ENCODE measurements at places on chromosomes 3 and 15.

GRCh38 chr15:74461847-74462511 lies 1.0 kb upstream of the UBL7 start:
- no peak for DNase-seq

DNA sequence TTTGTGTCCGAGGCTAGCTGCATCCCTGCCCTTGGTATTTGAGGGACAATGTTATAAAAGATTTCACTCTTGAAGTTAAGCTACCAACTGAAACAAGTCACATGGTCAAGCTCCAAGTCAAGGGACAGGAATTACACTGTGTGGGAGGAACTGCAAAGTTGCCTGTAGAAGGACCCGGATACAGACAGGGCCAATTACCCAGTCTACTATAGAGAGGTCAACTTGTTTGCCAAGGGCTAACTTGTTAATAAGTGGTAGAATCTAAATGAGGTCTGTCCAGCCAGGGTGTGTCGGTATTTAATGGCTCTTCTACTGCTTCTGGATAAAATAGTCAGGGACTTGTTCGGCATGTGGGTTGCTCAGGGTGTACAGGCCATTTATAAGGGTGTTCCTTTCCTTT lies 55.7 kb downstream of the PTPRG start:
- DNase-seq = no peak

DNA sequence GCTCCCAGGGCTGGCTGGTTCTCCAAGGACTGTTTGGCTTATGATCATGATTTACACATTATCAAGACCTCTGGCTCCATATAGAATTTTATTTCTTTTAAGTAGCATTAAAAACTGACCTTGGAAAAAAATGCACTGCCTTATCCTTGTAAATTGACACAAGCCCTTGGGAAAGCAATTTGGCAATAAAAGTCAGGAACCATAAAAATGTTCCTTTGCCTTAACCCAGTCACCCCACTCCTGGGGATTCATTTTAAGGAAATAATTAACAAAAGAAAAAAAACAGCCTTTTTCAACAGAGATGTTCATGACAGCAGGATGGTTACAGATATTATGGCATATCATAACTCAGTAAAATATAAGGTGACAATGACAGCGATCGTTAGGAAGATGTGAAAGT lies 51.6 kb upstream of the NR2E3 start:
- no peak for DNase-seq

- no peak for DNase-seq
These were observed 900 bp upstream of the EOMES start for GRCh38 chr3:27723001-27723445.

DNA sequence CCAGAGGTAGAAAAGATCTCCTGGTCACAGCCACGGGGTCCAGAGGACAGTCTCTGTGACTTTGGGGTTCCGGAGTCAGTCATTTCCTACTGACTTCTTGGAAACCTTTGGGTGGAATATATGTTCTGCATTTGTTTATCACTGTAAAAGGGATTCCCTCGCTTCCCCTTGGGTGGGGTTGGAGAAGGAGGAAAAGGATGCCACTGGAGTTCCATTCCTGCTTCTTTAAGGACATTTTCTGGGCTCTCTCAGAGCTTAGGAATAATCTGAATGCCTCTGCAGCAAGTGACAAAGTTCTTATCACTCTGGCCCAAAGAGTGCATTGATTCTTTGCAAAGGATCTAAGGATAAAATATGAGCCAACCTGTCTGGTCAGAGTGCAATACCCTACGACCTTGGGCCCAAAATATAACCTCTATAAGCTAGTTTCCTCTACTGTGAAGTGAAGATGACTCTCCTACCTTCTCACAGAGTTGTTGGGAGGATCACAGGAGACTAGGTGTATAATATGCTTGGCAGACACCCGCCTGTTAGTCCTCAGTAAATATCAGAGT lies 17.2 kb downstream of the ARHGEF3 start:
- DNase-seq = no peak

- DNase-seq = no peak
These were observed 13.3 kb upstream of the LRRK1 start for GRCh38 chr15:100905850-100906249.

DNA sequence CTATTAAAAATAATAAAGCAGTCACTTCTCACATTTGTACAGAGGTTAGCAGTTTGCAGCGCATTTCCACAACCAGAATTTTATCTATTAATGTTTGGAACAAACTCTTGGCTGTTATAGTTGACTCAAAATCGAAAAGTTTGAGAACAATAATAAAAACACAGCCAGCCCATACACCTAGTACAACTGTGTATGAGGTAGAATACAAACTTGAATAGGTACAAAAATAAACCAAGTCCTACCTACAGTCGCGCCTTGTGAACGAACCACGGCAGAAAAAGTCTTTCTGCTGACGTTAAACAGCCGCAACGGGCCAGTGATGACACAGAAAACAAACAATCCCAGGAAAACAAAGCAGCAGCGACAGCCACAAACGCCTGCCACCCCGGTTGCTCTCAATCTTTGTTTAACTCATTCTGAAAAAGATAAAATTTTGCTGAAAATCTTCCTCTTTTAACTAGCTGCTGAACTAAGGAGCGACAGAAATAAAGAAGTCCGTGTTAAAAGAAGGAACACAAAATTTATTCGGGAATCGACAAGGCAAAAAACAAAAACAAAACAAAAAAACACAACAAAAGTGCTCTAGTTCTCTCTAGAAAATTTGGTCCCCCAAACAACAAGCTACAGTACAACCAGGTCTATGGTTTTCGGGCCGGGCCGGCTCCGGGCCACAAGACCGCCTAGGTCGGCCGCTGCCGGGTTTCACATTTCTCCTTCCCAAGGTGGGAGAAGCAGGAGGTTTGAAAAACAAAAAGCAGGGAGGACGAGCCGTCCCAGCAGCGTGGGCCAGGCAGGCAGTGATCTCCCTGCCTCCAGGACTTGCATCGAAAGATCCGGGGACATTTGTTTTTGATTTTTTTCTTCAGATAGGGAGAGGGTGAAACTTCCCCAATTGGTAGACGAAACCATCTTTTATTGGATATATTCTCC lies 2.9 kb downstream of the FOXL2 start:
- DNase-seq = no peak

DNA sequence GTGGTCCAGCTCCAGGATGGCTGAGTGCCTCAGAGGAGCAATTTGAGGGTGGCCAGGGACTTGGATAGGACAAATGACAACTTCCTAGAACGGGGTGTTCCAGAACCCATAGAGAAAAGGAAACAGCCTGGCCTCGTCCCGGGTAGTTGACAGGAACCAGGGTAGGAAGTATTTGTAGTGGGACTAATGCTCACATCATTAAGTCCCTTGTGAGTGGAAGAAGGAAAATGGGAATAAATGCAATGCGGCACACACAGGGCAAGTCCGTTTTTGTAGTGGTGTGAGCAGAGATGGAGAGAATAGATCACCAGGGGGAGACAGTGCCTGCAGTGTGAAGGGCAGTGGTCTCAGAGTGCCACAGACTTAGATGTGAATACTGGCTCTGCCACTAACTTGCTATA lies 19.6 kb downstream of the TIMP4 start:
- DNase-seq = no peak

- DNase-seq = no peak
These were observed 138.1 kb downstream of the MAP2K5 start for GRCh38 chr15:67680641-67681040.

- no peak for DNase-seq
These were observed 32.7 kb downstream of the EBLN2 start for GRCh38 chr3:73094129-73094528.

- no peak for DNase-seq
These were observed 8.7 kb downstream of the KBTBD13 start for GRCh38 chr15:65085207-65085753.

DNA sequence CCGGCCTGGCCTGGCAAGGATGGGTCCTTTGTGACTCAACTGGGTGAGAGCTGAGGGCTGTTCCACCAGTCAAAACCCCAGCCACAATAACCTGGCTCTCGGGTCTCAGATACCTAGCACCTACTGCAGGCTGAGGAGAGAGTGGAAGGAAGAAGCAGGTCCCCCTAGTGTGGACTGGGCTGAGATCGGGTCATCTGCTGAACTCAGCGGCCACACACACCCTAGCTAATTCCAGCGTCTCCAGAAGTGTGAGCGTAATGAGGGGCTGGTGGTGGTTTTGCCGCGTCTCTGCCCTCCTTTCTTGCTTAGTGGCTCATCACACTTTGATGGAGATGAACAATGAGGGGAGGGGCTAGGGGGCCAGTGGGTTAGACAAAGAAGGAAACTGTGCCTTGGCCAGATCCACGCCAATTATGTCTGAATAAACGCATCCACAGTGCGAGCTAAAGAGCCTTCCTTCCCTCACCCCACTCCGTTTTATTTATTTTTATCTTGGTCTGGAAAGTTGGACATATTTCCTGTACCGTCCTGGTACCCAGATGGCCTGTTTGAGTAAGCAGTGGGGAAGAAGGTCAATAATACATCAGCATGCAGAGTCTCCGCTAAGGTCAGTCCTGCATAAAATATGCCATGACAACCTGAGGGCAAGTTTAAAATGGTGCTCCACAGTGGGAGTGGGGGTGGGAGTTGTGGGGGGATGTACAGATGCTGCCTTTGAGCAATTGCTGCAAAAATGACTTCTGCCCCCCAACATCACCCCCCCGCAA lies 370.0 kb downstream of the WDR72 start:
- DNase-seq = no peak

GRCh38 chr3:18679238-18679637 lies 254.1 kb upstream of the SATB1 start:
- no peak for DNase-seq

DNA sequence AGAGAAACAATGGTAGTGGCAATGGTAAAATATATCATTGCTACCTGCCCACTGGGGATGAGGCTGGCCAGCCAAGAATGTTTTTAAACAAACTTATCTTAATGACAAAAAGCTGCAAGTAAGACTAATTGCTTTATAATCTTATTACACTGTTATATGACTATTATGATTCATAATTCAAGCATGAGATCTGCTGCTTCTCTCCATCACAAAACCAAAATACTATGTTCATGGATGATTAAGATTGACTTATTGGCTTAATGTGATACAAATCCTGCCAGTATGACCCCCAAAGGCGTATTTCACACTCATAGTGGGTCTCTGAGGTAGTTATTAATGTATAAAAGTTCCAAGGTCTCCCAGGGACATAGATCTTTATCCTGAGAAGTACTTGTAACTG lies 52.6 kb downstream of the FBN1 start:
- no peak for DNase-seq

DNA sequence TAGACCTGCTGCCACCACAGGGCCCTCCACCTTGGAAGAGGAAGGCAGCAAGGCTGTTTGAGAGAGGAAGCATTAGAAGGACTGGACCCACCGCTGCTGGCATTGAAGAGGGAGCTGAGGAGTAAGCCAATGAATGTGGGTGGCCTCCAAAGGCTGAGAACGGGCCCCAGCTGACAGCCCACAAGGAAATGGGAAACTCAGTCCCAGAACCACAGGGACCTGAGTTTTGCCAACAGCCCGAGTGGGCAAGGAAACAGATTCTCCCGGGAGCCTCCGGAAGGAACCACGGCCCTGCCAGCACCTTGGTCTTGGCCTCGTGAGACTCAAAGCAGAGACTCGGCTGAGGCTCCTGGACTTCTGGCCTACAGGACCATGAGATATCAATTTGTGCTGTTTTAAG lies 95.4 kb upstream of the SNRPA1 start:
- DNase-seq = no peak

GRCh38 chr15:72281713-72282112 lies 9.4 kb upstream of the PARP6 start:
- no peak for DNase-seq

DNA sequence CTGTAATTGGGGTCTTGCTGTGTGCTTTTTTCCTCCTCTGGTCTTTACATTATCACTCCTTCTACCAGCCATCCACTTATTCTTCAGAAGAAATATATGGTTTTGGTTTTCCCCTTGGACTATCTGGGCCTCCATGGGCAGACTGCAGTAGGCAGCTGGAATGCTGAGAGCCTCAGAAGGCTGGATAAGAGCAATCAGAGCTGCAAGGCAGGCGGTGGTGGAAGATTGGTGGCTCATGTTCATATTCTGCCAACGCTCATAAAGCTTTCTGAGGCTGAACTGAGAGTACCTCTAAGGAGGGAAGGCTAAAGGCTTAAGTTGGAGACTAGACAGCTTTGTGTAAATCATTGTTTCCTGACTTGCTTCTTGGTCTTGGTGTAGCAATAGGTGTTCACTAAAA lies 5.7 kb upstream of the RPLP1 start:
- no peak for DNase-seq

DNA sequence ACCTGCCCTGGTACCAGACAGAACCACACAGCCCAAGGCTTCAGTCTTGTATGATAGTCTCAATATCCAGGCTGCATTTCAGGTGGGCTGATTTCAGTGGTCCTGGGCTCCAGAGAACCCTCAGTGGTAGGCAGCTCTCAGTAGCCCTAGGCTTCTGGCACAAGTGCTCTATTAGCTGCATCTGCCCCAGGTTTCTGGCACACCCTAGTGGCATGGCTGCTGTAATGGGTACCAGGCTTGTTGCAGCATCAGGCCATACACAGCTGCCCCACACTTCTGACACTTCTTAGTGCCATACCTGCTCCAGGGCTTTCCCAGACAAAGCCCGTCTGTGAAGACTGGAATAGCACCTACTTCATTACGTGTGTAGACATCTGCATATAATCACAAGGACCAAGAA lies 1062.2 kb upstream of the EPHA6 start:
- no peak for DNase-seq

GRCh38 chr3:171311784-171312183 lies 148.4 kb downstream of the TNIK start:
- no peak for DNase-seq

- DNase-seq = no peak
These were observed 11.6 kb upstream of the EPB42 start for GRCh38 chr15:43232289-43232874.

DNA sequence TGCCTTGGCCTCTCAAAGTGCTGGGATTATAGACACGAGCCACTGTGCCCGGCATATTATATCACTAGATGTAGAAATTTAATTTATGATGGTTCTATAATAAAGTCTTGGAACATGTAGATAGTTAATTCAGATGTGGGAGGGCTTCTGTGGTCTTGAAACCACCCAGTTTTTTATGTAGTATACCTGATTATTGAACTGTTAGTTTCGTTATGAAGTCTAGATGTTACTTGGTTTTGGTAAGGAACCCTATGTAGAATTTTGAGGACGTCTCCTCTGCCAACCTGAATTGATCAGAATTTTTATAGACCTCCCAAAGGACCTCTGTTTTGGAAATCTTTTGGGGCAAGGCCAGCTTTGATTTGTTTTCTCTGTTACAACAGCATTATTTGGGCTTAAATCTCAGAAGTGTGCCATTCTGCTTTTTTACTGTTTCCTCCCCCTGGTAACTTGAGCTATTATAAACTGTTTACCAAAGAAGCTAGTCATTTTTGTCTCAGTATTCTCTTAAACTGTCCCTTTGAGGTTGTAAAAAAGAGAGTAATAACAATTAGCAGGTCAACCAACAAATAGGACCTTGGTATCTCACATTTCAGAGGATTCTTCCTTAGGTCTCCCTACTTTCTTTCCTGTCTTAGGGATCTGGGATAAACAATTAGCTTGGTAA lies 20.8 kb downstream of the AKAP13 start:
- no peak for DNase-seq

- no peak for DNase-seq
These were observed 37.3 kb upstream of the CHRNA7 start for GRCh38 chr15:31993062-31993461.

- no peak for DNase-seq
These were observed 22.2 kb upstream of the TBC1D23 start for GRCh38 chr3:100238599-100238998.

GRCh38 chr3:13235897-13236296 lies 162.7 kb upstream of the IQSEC1 start:
- no peak for DNase-seq

- no peak for DNase-seq
These were observed 35.9 kb downstream of the POC1A start for GRCh38 chr3:52118156-52118875.

Data from stimulated activated CD4-positive, alpha-beta T cell treated with anti-CD3 and anti-CD28 coated beads, Interleukin-1b, Interleukin-23, amount 100 ng/mL, for 1 hour (primary cell).